ENCODE measurements at places on chromosomes 16 and 17. TPM values are rescaled to one million over a fixed set of nuclear protein-coding genes. Genes with fewer than 3 reads are reported as not detected.

DNA sequence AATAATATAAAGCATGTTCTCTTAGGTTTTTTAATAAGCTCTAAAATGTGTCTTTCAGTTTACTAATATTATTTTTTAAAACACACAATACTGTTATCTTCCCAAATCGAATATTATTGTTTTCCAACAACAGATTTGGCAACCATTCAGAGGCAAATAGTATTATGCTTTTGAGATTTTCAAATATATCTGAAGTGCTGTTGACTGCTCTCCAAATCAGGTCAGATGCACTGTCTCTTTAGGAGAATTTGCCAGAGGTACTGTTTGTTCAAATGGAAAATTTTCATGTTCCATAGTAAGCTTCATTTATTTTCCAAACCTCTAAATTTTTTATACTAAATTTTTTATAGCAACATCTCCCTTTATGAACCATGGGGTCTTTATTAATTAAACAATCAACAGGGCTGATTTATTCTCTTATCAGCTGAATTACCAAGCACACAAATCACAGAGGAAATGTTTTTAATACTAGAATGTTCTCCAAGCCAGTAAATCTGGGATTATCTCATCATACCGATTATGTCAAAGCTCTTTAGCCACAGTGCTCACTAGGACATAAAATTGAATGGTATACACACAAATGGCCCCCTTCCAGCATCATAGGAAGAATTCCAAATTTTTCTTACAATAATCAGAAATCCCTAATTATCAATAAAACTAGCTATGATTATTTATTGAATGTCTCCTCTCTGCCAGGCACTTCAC is 108.8 kb upstream of the HLF start:
- H3K4me3 ChIP-seq, result no peak overlapping the region
- DNase-seq, result no peak
- peaks cover 2% of the 10 kb centered on the region for H3K36me3 ChIP-seq
- H3K27ac ChIP-seq, result no peak overlapping the region
- H3K27me3 ChIP-seq, result no peaks in the 10 kb centered on the region

DNA sequence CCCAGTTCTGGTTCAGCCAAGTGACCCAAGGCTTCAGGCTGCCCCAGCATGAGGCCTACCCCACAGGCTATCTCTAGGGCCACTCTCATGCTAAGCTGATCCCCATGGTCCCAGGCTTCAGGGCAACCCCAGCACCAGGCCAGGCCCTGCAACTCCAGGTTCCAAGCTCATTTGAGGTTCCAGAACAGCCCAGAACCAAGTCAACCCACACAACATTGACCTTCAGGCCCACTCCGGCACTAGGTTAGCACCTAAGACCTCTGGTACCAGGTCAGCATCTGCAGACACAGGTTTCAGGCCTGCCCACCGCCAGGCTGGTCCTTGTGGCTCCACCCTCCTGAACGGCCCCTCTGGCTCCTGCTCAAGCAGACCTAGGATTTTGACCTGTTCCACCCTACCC is 421.2 kb downstream of the CDH11 start:
- H3K36me3 ChIP-seq, result no peaks in the 10 kb centered on the region
- no peak for DNase-seq
- H3K4me3 ChIP-seq, result no peak overlapping the region
- no peaks in the 10 kb centered on the region for H3K4me1 ChIP-seq

DNA sequence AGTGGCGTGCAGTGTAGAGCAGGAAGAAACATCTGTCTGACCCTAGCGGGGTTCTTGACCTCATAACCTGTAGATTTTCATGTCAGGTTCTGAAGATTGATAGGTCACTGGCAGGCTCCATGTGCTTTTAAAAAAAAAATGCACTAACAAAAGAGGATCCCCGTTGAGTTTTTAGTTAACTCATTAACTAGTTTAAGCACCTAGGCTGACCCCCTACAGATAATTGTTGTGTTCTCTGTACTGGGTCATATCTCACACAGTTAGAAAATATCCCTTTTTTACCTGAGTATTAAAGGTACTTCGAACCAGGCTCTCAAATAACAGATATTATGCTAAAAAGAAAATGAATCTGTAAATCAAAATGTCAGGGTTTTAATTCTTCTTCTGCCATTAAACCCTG is 676.6 kb downstream of the CDH11 start:
- H3K4me1 ChIP-seq, result no peaks in the 10 kb centered on the region
- no peaks in the 10 kb centered on the region for H3K36me3 ChIP-seq
- no peak overlapping the region for H3K27ac ChIP-seq
- no peaks in the 10 kb centered on the region for H3K27me3 ChIP-seq

The ITGAX gene
- total RNA-seq, result 26.4 TPM

The SECTM1 gene
- total RNA-seq, result 0.86 TPM

The ZACN gene
- total RNA-seq, result not detected

- no peak overlapping the region for H3K27ac ChIP-seq
- no peak overlapping the region for H3K4me3 ChIP-seq
- no peak for DNase-seq
- H3K4me1 ChIP-seq, result no peaks in the 10 kb centered on the region
- no peaks in the 10 kb centered on the region for H3K27me3 ChIP-seq
These were observed 268.7 kb upstream of the CDH5 start for GRCh38 chr16:66097751-66098150.

DNA sequence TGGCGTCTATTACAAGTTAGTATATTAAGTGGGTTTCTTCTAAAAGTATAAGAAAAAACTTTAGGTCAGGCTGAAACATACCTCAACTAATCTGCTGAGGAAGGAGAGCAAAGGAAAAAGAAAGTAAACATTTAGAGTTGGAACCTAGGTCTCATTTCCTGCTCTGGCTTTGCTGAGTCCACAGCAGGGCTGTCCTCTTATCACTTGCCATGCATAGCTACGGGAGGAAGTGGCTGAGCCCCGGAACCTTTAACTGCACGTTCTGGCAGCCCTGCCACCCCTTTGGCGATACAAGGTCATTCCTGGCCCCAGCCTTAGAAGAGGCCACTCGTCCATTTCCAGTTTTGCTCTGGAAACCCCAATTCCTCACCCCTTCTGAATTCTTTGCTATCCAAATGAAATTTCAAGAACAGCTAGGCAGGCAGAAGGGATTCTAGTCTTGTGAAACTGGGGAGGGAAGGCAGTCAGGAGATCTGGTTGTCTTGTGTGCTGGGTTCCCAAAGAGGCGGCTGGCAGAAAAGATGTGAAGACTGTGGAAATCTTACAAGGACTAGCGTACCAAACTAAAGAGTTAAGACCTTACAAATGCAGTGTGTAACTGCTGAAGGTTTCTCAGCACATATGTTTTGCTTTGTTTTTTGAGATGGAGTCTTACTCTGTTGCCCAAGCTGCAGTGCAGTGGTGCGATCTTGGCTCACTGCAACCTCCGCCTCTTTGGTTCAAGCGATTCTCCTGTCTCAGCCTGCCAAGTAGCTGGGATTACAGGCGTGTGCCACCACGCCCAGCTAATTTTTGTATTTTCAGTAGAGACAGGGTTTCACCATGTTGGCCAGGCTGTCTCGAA is 19.1 kb downstream of the WIPI1 start:
- peaks cover 39% of the 10 kb centered on the region for H3K4me1 ChIP-seq
- H3K4me3 ChIP-seq, result peak overlapping the region; percentile 78

GRCh38 chr17:48310748-48311213 is 119.2 kb downstream of the SKAP1 start:
- no peak overlapping the region for H3K4me3 ChIP-seq
- DNase-seq, result no peak
- peaks cover 3% of the 10 kb centered on the region for H3K36me3 ChIP-seq
- no peaks in the 10 kb centered on the region for H3K27me3 ChIP-seq

The MT4 gene
- not detected for total RNA-seq

The BICDL2 gene
- 1.6 TPM for total RNA-seq

- no peaks in the 10 kb centered on the region for H3K36me3 ChIP-seq
- DNase-seq, result no peak
- no peak overlapping the region for H3K27ac ChIP-seq
- peaks cover 32% of the 10 kb centered on the region for H3K27me3 ChIP-seq
- H3K4me3 ChIP-seq, result no peak overlapping the region
These were observed 53.2 kb downstream of the PPM1E start for GRCh38 chr17:58808609-58809563.

DNA sequence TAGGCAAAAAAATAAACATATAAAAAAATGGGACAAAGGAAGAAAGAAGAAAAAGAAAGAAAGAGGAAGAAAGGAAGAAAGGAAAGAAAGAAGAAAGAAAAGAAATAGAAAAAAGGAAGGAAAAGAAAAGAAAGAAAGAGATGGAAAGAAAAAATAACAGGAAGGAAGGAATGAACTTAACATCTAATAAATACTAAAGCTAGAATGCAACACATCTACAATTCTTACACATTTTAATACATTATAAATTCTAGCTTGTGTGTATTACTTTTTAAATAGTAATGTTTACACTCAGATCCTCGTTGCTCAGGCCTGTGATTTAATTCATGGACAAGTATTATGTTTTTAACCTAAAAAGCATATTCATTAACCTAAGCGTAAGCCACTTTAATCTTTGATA is 703.0 kb upstream of the KIF2B start:
- H3K4me1 ChIP-seq, result no peaks in the 10 kb centered on the region
- H3K36me3 ChIP-seq, result no peaks in the 10 kb centered on the region
- H3K27me3 ChIP-seq, result no peaks in the 10 kb centered on the region
- no peak overlapping the region for H3K27ac ChIP-seq
- no peak for DNase-seq

The VMO1 gene
- not detected for total RNA-seq

- H3K4me1 ChIP-seq, result peaks cover 17% of the 10 kb centered on the region
- H3K4me3 ChIP-seq, result peak overlapping the region; percentile 75
- peaks cover 4% of the 10 kb centered on the region for H3K36me3 ChIP-seq
- peaks cover 40% of the 10 kb centered on the region for H3K27me3 ChIP-seq
These were observed 23.9 kb upstream of the HEATR6 start for GRCh38 chr17:60102632-60103096.

GRCh38 chr17:75557852-75558665 is 29.5 kb upstream of the MYO15B start:
- no peaks in the 10 kb centered on the region for H3K4me1 ChIP-seq
- no peak overlapping the region for H3K27ac ChIP-seq
- H3K36me3 ChIP-seq, result no peaks in the 10 kb centered on the region
- no peak for DNase-seq
- no peak overlapping the region for H3K4me3 ChIP-seq

DNA sequence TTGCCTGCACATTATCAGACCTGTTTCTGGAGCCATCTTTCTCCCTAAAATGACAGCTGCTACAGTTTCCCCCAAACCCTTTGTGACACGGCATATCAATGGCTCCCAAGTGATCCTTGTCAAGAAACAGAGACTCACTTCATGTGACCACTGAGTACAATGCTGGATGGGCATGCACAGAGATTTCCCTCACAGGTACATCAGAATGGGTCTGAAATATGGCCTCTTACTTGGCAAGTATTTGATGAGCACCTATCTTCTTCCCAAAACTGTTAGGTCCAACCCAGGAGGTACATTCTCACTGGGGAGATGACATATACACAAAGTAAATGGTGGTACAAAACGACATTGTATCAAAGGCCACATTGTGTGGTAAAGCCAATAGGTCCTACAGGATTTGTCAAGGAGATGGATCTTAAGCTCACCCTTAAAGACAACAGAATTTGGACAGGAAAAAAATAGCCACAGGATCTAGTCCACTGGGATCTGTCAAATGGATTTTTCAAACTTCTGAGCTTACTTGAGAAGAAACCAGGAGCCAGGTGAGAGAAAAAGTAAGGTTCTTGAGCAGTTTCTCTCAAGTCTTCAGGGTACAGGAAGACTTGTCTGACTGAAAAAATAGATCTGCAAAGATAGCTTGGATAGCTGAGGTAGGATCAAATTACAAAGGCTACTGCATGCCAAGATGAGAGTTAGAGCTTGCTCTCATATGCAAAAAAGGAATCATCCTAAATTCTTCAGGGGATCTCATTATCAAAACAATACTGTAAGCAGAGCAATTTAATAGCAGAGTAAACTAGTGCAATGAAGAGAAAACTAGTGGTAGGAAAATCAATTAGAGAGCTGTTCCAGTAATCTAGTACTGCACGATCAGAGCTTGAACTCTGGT is 28.8 kb downstream of the RNF43 start:
- H3K27ac ChIP-seq, result no peak overlapping the region
- H3K4me1 ChIP-seq, result peaks cover 4% of the 10 kb centered on the region
- no peak for DNase-seq
- H3K4me3 ChIP-seq, result no peak overlapping the region
- no peaks in the 10 kb centered on the region for H3K36me3 ChIP-seq

The CEP112 gene
- total RNA-seq, result 3.8 TPM

DNA sequence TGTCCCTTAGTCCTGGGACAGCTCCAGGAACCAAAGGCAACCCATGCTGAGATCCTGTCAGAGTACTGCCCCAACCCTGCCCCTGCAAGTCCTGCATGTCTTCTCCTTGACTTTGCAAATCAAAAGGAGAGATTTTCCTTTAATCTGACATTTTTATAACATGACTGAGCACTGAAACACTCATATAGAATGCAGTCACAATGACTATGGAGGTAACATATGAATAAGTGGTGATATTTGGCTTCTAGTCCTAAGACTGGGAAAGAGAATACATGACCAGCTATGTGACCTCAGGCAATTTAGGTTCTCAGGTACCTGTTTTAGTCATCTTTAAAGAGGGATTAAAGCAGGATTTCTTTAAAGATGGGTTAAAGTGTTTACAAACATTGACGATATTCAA is 941.6 kb upstream of the CDH8 start:
- H3K4me3 ChIP-seq, result no peak overlapping the region
- no peaks in the 10 kb centered on the region for H3K4me1 ChIP-seq
- H3K36me3 ChIP-seq, result no peaks in the 10 kb centered on the region
- no peak overlapping the region for H3K27ac ChIP-seq

DNA sequence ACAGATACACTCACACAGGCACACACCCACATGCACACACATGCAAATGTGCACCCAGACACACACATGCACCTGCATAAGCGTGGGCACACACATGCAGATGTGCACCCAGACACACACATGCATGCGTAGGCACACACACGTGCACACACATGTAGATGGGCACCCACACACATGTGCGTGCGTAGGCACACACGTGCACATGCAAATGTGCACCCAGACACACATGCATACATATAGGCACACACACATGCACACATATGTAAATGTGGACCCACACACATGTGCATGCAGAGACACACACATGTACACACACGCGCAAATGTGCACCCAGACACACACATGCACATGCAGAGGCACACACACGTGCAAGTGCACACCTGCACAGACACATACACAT is 60.3 kb downstream of the MRM1 start:
- H3K4me3 ChIP-seq, result no peak overlapping the region
- peaks cover 1% of the 10 kb centered on the region for H3K4me1 ChIP-seq
- H3K27ac ChIP-seq, result no peak overlapping the region
- no peak for DNase-seq

- H3K36me3 ChIP-seq, result peaks cover 73% of the 10 kb centered on the region
- no peak for DNase-seq
- H3K27ac ChIP-seq, result peak overlapping the region; percentile 61
- H3K4me3 ChIP-seq, result no peak overlapping the region
- no peaks in the 10 kb centered on the region for H3K27me3 ChIP-seq
- H3K4me1 ChIP-seq, result peaks cover 40% of the 10 kb centered on the region
These were observed 5.2 kb downstream of the SNX20 start for GRCh38 chr16:50675686-50676610.

The CTCF gene
- 69.9 TPM for total RNA-seq

All from activated naive CD8-positive, alpha-beta T cell treated with anti-CD3 and anti-CD28 coated beads, Interleukin-2, amount 10 ng/mL, durations not matched to agents 7 days and 5 days (primary cell).